ENCODE measurements at places on chromosomes 4 and X. TPM values are rescaled to one million over a fixed set of nuclear protein-coding genes. Genes with fewer than 3 reads are reported as not detected.

The SULT1B1 gene
- total RNA-seq, result 1.7 TPM

The ENAM gene
- not detected for total RNA-seq

The SLC2A9 gene
- 8.0 TPM for total RNA-seq

The BEX1 gene
- total RNA-seq, result 1.9 TPM

The GPAT3 gene
- 3.3 TPM for total RNA-seq

The MAOB gene
- total RNA-seq, result 3.8 TPM

The BEX2 gene
- 5.4 TPM for total RNA-seq

GRCh38 chrX:110015032-110015431 lies 12.1 kb downstream of the TMEM164 start:
- DNase-seq, result no peak

DNA sequence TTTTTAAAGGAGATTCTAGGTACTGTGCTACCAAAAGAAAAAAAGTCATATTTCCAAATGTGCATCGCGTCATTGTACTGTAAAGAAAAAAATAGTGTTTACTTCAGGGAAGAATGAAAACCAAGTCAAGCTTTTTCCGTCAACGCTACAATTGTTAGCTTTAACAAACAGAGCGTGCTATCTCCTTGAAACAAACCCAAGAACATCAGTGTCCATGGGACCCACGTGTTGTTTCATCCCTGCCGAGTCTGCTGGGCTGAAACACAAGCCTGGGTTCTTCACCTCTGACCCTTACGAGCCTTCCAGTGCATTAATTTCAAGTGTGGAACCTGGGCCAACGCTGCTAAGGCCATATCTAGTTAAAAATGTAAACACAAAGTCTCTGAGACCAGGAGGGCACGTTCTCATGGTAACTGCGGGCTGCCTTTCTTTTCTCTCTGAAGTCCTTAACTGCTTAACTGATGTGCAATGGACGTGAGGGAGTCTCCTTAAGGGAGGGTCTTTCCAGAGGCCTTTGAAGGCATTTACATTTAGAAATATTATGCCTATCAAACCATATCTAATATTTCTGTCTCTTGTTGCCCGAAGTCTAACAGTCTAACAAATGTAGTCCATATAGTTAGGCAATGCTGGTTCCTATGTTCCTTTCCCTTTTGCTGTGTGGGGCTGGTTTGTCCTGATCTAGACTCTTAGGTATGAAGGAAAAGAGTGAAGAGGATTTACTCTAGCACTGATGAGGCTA lies 36.3 kb downstream of the ING2 start:
- DNase-seq, result no peak

DNA sequence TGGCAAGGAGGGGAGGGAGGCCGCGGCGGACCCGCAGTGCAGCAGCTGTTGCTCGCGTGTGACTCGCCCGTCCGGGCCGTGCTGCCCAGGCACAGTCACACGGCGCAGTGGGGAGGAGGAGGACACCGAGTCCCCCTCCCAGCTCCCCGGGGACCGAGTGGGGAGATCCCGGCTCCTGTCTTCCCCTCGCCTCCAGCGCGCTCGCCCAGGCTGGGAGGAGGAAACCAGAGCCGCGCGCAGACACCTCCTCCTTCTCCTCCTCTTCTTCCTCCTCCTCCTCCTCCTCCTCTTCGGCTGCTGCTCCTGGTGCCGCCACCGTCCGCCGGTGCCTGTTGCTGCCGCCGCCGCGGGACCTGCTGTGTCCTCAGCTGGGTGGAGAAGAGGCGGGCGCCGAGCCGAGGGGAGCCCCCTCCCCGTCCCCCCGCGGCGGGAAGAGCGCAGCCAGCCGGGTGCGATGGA lies at the start of gene TBC1D1:
TSS of gene TBC1D1 (plus strand) at position 284 of the 459 bp plus-strand sequence. CDS start 11,012 bp downstream, outside the sequence.
- no peak for DNase-seq

DNA sequence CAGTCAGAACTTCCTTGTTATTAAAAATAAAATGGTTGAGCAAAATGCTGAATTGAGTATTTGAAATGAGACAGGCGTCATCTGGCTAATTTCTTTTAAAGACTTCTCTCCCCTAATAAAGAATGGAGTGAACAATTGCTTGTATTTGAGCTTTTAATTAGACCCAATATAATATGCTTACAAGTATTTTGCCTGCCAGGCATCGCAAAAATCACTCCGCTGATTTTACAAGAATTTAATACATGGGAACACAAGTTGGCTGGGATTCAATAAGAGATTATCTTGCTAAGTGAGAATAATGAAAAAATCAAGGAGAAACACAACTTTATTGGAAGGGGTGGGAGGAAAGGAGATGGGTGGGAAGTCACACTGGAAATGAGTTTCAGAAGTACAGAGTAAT lies 52.3 kb downstream of the KLF3 start:
- no peak for DNase-seq

- DNase-seq, result no peak
Measured at GRCh38 chrX:85996555-85996954, 50.8 kb downstream of the CHM start.

- DNase-seq, result no peak
Measured at GRCh38 chr4:23686169-23686897, 203.5 kb downstream of the PPARGC1A start.

GRCh38 chr4:73673286-73673685 lies 53.0 kb upstream of the RASSF6 start:
- no peak for DNase-seq

DNA sequence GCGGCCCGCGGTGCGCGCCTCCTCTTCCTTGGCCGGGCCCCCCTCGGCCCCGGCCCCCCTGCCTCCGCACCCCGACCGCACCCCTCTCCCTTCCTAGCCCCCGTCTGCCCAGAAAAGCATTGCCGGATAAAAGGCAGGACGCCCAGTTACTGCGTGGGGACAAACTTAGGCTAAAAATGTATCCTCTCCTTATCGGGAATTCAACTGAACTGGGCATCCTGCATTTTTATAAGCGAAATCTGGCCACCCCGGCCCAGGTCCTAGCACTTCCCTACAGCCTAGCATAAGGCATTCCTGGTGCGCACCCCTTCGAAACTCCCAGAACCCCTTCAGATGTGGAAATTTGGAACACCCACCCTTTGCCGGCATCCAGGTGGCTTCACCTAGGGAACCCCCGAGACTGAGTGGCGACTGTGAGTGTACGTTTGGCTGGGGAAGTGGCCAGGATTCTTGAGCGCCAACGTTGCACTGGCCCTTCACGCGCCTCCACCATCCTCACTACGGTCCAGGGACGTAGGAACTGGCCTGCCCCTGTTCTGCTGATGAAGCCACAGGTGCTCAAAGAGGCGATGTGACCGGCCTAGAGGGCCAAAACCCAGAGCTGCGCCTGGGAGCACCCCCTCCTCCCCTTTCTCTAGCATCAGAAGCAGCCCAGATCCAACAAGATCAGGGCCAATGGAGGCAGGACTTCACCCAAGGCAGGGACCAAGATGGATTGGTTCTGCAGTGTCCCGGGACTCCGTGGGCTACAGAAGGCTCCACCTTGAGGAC lies 5.7 kb upstream of the RNF4 start:
- DNase-seq, result no peak

- DNase-seq, result no peak
Measured at GRCh38 chr4:145098675-145099037, 545 bp downstream of the ABCE1 start.

All from esophagus squamous epithelium (tissue), 5 donors.